ENCODE measurements at places on chromosomes 4 and X.

GRCh38 chr4:44538534-44538933 is 89.9 kb upstream of the KCTD8 start:
- no peak for DNase-seq

GRCh38 chr4:175841366-175841765 is 29.3 kb upstream of the GPM6A start:
- no peak for DNase-seq

- DNase-seq = no peak
Measured at GRCh38 chr4:41339812-41340809, 83.4 kb downstream of the UCHL1 start.

- no peak for DNase-seq
Measured at GRCh38 chrX:10087391-10087790, 69.4 kb upstream of the CLCN4 start.

- no peak for DNase-seq
Measured at GRCh38 chrX:149630681-149631233, 835 bp downstream of the TMEM185A start.

DNA sequence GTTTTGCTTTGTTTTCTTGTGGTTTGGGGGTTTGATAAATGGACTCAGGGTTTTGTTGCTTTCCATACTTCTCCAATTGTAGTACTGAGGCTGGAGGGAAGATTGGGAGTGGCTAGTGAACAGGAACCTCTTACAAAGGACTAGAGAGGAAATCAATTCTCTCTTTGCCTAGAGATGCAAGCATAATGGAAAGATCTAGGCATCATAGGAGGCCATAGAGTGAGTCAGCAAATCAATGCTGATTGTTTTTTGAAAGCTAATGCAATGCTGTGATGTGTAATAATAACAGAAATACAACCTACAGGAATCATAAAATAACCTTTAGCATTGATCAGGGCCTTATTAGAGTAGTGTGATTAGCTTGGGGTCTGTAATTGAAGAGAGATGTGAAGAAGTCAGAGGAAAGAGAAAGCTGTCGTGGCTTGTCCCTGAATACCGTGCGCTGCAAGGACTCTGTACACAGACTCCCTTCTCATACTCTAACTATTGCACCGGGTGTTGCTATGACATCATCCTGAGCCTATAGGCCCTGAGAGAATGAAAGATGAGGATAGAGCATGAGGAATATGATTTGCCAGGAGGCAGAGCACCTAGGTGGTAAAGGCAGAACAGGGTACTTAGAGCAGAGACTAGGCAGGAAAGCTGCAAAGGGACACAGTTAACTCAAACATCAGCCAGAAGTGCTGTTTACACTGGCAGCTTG is 29.3 kb upstream of the GPR101 start:
- no peak for DNase-seq

GRCh38 chr4:77703666-77704065 is 98.0 kb downstream of the CXCL13 start:
- DNase-seq = no peak

GRCh38 chr4:797066-797465 is 28.9 kb downstream of the CPLX1 start:
- DNase-seq = no peak

GRCh38 chr4:37225778-37226177 is 18.8 kb upstream of the NWD2 start:
- no peak for DNase-seq

- DNase-seq = no peak
Measured at GRCh38 chr4:185738038-185738552, 73.9 kb downstream of the SORBS2 start.

DNA sequence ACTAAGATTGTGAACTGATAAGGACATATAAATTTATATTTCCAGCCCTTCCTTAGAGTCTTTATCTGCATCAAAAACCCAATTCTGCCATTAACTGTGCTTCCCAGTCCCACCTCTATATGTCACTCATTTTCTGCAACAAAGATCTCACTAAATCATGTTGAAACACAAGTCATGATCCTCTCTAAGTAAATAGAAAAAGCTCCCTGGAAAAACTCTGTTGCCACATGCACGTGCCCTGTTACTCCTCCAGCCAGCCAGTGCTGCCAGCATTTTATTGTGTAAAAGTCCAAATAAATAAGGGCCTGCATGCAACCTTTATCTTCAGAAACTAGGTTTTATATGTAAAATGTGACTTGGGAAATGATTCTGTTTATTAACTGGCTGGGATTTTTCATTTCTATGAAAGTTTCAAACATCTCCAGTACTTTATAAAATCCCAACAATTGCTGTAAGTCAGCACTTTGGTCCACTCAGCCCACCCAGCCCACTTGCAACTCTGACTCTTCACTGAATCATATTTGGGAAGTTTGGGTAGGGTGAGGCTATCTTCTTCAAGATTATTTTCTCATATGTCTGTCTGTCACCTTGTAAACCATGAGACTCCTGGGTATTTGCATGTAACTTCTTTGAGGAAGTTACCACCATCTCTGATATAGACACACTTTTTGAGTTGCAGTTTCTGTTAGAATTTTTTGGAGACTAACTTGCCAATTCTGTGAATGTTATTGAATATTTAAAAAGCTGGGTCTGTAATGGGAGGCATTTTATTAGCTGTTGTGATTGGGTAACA is 40.0 kb upstream of the SMARCA5 start:
- DNase-seq = no peak

GRCh38 chrX:66021765-66022631 is 17.9 kb downstream of the VSIG4 start:
- DNase-seq = no peak

- DNase-seq = no peak
Measured at GRCh38 chr4:158006990-158007389, 165.8 kb downstream of the GASK1B start.

GRCh38 chrX:149949743-149950436 is 11.6 kb upstream of the EOLA2 start:
- no peak for DNase-seq
